ENCODE measurements at places on chromosomes 16 and 17. TPM values are rescaled to one million over a fixed set of nuclear protein-coding genes. Genes with fewer than 3 reads are reported as not detected.
A peak's percentile ranks its signal among the peaks of the same experiment; 100 is the strongest.

HOXB13 gene
- total RNA-seq, result not detected

GP2 gene
- not detected for total RNA-seq

NAGS gene
- 0.60 TPM for total RNA-seq

ASGR1 gene
- total RNA-seq, result 0.55 TPM

PRSS33 gene
- total RNA-seq, result 0.22 TPM

STAT5A gene
- total RNA-seq, result 263 TPM

ZNF646 gene
- total RNA-seq, result 23.4 TPM

USP31 gene
- total RNA-seq, result 8.2 TPM

LHX1 gene
- 0.46 TPM for total RNA-seq

CACNG5 gene
- total RNA-seq, result not detected

SMIM5 gene
- total RNA-seq, result 0.20 TPM

ZNF207 gene
- 203 TPM for total RNA-seq

CA5A gene
- total RNA-seq, result not detected

FAM171A2 gene
- total RNA-seq, result 0.35 TPM

SPAG5 gene
- 79.7 TPM for total RNA-seq

PIRT gene
- not detected for total RNA-seq

OR4D1 gene
- 0.29 TPM for total RNA-seq

PDILT gene
- total RNA-seq, result not detected

- DNase-seq, result no peak
These were observed 43.8 kb downstream of the COPRS start for GRCh38 chr17:31815212-31815730.

DNA sequence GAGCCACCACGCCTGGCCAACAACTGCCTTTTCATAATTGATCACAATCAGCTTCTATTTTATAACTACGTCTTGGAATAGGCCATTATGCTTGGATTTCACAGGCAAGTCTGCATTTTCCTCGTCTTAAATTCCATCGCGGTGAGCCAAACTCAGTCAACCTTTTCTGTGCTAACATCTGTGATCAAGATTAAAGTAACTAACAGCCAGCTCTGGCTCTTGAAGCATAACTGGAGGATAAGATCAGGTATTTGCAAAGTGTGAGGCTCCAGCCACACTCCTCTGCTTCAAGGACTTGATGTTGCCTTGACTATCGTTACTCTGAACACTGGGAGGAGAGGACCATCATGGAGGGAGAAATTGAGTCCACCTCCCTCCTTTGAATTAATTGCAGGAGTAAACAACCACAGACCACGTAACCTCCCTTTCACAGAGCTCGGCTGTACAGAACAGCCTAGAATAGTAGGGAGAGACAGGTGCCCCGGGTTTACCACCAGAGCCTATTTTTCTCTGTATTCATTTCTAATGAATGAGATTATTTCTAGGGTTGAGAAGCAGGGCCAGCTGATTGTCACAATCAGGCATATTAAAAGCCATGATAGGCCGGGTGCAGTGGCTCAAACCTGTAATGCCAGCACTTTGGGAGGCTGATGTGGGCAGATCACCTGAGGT lies 143.0 kb downstream of the XYLT1 start:
- DNase-seq, result no peak

- DNase-seq, result no peak
These were observed 6.7 kb downstream of the TBC1D24 start for GRCh38 chr16:2481676-2482075.

DNA sequence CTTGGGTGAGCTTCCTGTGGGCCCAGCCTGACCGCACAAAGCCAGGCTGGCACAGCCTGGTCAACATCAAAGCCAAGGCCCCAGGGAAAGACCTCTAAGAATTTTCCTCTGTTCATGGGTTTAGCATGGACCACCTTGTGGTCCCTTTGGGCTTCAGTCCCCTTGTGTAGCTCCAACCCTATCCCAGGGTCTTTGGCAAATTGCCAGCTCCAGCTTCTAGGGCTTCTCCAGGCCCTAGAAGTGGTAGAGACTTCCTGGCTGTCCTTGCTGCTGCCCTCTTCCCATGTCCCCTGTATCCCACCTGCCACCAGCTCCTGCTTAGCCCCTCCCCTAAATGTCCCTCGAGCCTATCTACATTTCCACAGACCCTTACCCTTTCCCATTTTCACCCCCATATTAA lies 9.7 kb upstream of the ITGA3 start:
- DNase-seq, result no peak

DNA sequence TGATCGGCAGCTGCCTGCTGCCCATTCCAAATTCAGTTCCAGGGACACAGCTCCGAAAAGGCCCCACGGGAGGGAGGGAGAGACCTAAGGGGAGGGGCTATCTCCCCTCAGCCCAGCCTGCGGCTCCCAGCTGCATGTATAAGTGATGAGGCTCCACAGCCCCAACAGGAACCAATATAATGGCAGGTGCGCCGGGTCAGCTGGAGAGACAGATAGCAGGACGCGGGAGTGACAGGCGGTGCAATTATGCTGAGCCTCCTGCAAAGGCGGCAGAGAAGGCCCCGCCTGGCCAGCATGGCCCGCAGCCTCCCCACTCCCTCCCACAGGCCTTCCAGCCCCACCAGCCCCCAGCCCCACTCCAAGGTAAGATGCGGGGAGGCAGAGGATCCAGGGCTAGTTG lies 8.1 kb upstream of the C1QL1 start:
- DNase-seq, result no peak

- DNase-seq, result no peak
These were observed 24.2 kb upstream of the PLCG2 start for GRCh38 chr16:81754858-81755257.

- no peak for DNase-seq
These were observed 349.6 kb downstream of the KIF2B start for GRCh38 chr17:54172096-54172984.

- no peak for DNase-seq
These were observed 28.5 kb downstream of the KIFC3 start for GRCh38 chr16:57773655-57774295.

- DNase-seq, result peak; percentile 97
These were observed at the start of gene NME1 for GRCh38 chr17:51153210-51154072. TSS of gene NME1 (plus strand) at chr17:51153559. CDS start at chr17:51155655, 2,096 bp downstream.

GRCh38 chr17:39738983-39739884 lies 1.5 kb downstream of the GRB7 start:
- no peak for DNase-seq

DNA sequence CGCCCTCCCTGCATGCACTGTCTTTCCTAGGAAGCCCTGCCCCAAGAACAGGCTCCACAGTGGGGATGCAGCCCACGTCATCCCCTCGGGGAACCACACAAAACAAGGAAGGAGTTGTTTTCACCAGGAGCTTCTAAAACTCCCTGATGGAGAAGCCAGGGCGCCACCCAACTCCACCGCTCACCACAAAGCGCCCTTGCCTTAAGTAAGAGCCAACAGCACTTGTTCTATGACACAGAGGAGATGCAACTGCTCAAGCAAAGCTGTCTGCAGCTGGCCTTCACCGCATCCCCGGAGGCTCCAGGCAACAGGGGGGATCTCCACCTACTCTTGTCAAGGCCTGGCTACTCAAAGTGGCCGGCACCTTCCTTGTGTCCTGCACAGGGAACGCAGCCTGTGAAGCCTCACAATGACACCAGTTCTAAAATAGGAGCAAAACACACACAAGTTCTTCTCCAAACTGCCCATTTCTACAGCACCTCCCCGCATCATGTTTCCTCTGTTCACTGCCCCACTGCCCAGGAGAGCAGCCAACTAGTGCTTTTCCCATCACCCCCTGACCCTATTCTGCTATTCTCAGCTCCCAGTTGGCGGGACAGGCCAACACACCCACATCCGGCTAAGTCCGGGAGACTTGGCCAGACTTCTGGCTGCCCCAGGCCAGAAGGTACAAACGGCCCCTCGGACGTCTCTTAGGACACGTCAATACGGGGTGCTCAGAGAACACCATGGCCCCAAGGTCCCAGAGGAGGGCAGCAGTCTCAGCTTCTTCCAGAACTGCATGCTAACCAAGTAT lies 24.2 kb downstream of the MPG start:
- no peak for DNase-seq

DNA sequence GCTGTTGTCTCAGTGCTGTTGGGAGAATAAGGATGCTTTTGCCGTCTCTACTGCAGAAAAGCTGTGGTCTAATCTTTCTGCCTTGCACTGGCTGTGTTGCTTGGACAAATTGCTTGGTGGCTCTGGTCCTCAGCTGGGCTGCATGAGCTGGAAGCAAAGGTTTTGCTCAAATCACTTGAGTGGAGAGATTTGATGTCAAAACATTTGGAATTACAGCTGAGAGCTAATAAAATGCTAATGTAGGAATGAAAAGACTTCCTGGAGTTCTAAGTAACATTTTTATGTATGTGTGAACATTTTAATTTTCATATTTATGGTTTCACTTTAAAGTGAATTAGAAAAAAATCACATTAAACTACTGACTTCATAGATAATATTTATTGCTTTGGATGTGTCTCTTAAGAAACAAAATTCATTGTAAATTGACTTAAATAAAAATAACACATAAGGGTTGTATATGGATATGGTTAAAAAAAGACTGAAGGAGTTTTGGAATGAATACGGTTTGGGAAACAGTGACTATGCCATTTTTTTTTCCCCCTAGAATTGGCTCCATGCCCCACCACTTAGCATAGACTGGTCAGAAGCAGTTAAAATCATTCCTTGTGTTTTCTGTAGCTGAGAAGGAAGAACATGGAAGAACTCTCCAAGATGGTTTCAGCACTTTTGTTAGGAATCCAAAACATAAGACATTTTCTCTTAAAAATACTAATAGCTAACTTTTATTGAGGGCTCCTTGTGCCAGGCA lies 39.2 kb upstream of the FAM20A start:
- no peak for DNase-seq

GRCh38 chr17:72301887-72302286 lies 181.1 kb downstream of the SOX9 start:
- no peak for DNase-seq

DNA sequence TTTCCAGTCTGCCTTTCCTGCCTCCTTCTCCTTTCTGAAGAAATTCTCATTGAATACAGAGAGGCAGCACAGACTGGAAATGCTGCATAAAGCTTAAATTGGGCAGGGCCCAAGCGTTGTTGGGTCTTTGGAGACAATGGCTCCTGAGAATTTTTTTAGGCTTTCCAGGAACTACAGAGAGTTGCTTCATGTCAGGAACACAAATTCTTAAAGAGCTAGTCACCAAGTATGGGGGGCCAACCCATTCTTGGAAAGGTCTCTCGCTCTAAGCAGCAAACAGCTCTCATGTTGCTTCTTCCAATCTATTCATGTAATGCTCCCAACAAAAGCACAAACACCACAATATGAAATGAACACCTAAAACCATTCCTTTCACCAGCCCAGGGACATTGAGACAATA lies 6.9 kb downstream of the HNF1B start:
- DNase-seq, result no peak

- no peak for DNase-seq
These were observed 1.5 kb upstream of the SHISA6 start for GRCh38 chr17:11239379-11239970.

DNA sequence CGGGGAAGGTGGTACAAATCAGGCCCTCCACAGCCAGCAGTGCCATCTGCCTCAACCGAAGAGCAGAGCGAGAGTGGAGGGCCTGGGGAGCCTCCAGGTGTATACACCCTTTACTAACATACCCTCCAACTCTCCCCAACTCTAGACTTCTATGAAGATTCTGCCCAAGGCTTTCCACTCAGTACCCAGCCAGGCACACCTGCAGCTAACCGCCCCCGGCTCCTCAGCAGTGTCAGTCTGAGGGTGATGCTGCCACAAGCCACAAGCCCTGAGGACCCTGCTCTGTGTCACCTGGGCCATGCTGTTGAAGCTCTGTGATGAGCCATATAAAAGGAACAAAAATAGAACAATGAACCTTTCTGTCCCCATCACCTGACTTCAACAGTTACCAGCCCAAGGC lies 3.8 kb downstream of the CENPV start:
- DNase-seq, result no peak

GRCh38 chr17:1347589-1348323 lies 52.3 kb downstream of the YWHAE start:
- no peak for DNase-seq

DNA sequence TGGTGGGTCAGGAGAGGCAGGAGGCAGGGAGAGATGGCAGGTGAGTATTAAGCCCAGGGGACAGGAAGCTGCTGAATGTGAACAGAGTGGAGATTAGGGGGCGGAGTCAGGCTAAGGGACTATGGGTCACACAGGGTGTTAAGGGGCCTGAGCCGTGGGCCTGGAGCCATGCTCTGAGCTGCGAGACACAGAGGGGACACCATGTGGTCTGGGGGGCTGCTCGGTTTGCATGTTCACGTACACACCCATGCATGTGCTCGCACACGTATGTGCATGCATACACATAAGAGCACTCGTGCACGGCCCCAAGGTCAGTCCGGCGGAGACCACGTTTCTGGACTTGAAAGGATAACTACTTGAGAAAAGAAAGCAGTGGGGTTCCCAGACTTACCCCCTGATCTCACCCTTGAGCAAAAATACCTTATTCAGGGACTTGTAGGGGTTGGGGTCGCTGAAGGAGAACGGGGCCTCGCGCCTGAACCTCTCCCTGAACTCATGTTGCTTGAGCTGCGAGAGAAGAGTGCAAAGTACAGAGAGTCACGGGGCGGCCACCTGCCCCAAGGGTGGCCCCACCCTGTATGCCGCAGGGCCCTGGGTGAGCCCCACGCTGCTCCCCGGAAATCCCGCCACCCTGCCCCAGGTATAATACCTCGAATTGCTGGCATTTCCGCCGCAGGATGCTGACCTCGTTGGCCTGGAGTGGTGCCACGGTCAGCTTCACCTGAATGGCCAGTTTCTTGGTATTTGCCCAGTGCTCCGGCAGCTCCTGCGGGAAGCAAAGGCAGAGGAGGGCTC lies 50.8 kb downstream of the DNAH17 start:
- no peak for DNase-seq

GRCh38 chr17:61570118-61570517 lies 20.9 kb downstream of the NACA2 start:
- no peak for DNase-seq

DNA sequence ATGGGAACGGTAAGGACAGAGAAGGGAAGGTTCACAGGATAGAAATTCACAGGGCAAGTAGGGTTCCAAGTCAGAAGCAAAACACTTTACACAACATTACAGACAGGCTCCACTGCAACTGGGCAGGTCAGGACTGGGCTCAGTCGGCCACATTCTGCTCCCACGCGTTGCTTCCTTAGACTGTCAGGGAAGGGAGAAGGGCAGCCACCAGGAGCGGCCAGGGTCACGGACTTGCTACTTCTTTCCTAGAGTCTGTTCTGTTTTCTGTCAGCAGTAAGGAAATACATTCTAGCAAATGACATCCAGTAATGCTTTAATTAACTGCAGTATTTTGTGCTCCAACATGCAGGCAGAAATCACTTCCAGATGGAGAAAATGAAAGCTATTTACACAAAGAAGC lies 160.3 kb upstream of the RPH3AL start:
- no peak for DNase-seq

DNA sequence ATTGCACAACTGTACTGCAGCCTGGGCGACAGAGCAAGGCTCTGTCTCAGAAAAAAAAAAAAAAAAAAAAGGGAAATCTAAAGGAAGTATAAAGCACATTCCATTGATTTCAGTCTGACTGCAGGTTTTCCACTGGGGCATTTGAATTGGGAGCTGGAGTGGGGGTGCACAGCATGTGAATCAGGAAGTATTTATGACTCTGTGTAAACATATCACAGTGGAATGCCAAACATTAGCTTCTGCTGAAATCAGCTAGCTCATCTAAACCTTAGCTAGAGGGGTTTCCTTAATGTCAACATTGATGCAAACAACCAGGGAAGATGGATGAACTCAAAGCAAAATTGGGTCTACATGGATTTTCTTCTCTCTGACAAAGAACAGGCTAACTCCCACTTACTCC lies 641.0 kb upstream of the EEF2KMT start:
- DNase-seq, result no peak
